ENCODE measurements at places on chromosomes 16 and 17.

- DNase-seq = no peak
Observed at GRCh38 chr17:68197091-68197996, 50.5 kb upstream of the AMZ2 start.

- DNase-seq = no peak
Observed at GRCh38 chr17:79669861-79670260, 59.0 kb upstream of the RBFOX3 start.

- no peak for DNase-seq
Observed at GRCh38 chr16:51310159-51310558, 159.1 kb upstream of the SALL1 start.

DNA sequence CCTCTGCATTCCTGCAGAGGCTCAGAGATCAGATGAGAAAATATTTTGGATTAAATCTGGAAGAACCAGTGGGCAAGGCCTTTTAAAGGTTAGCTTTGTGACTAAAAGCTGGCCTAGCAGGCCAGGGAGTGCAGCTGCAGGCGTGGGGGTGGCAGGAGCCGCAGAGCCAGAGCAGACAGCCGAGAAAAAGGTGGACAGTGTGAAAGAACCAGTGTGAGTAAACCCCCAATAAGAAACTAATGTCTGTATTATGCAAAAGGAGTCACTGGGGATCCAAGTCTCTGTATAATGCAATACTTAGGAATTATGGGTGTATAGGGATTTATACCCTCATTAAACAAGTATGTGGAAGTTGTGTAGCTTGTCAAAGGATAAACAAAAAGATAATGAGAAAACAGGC, 21.4 kb upstream of the SPACA3 start:
- DNase-seq = no peak

GRCh38 chr16:4529085-4530060, 9.2 kb downstream of the CDIP1 start:
- DNase-seq = no peak

GRCh38 chr17:42895185-42895555, 5.4 kb upstream of the G6PC1 start:
- DNase-seq = no peak

DNA sequence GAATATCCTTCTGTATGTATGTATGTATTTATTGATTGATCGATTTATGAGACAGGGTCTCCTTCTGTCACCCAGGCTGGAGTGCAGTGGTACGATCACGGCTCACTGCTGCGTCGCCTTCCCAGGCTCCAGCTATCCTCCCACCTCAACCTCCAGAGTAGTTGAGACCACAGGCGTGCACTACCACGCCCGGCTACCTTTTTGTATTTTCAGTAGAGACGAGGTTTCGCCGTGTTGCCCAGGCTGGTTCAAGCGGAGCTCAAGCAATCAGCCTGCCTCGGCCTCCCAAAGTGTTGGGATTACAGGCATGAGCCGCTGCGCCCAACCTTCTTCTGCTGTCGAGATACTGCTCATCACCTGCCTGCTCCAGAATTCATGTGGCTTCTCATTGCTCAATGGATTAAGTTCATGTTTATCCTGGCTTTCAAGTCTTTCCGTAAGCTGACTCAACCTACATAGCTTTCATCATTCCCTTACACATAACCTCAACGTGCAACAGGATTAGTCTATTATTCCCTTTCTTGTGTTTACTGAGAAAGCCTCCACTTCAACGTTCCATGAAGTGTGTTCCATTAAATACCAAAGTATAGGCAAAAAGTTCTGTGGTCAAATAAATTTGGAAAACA, 13.6 kb downstream of the TAC4 start:
- no peak for DNase-seq

- DNase-seq = no peak
Observed at GRCh38 chr16:68948230-68948910, 105.0 kb downstream of the TANGO6 start.
